Caki2 (cell line): ENCODE measurements at places on chromosomes 2 and 18. TPM values are rescaled to one million over a fixed set of nuclear protein-coding genes. Genes with fewer than 3 reads are reported as not detected.

GRCh38 chr2:23452372-23452771, 67.4 kb downstream of the KLHL29 start:
- no peak for DNase-seq

DNA sequence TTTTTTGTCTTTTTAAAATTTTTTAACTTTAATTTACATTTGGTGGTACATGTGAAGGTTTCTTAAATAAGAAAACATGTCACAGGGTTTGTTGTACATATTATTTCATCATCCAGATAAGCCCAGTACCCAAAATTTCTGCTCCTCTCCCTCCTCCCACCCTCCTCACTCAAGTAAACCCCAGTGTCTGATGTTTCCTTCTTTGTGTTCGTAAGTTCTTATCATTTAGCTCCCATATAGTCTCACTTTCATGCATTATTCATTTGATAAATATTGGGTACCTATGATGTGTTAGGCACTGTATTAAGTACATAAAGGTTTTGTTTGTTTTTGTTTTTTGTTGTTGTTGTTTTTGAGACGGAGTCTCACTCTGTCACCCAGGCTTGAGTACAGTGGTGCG, 5.7 kb upstream of the TGIF1 start:
- no peak for DNase-seq

Gene C2orf74
- 24.1 and 41.2 TPM in 2 replicates for total RNA-seq

Gene AQP4
- not detected in 2 replicates for total RNA-seq

DNA sequence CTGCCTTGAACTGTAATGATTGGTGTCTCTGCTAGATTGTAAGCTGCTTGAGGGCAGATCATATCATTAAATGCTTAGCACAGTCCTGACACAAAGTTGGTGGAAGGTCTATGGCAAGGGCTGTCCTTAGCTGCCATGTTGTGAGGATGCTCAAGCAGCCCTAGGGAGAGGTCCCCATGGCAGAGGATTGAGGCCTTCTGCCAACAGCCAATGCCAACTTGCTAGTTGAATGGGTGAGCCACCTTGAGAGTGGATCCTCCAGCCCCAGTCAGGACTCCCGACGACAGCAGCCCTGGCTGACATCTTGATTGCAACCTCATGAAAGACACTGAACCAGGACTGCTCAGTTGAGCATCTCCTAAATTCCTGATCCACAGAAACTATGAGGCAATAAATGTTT, 115.3 kb upstream of the SMAD2 start:
- DNase-seq = no peak

DNA sequence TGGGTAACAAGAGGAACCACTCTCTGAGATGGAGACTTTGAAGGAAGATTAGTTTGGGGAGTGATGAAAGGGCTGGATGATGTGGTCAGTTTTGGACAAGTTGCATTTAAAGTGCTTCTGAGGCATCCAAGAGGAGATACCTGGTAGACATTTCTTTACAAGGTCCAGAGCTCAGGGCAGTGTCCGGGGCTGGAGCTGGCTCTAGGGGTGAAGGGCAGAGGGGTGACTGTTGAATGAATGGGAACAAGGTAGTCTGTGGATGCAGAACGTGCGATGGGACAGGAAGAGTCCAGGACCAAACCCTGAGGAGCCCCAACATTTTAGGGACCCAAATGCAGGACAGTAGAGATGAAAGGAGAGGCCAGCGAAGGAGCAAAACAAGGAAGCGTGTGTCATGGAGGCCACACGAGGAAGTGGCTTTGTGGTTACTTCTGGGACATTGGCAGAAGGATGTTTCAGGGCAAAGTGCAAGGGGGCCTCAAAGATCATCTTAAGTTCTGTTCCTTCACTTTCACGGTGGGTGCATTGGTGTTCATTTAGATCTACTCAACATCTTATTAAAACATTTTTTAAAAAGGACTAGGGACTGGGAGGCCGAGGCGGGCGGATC, 13.6 kb upstream of the GPR35 start:
- DNase-seq = no peak

Gene SMARCAL1
- total RNA-seq = 8.6 and 12.3 TPM in 2 replicates

- DNase-seq = no peak
These were observed 37.2 kb downstream of the TSHZ1 start for GRCh38 chr18:75247611-75248421.

- no peak for DNase-seq
These were observed 16.1 kb downstream of the TMEM247 start for GRCh38 chr2:46495231-46496030.

- no peak for DNase-seq
These were observed 140.8 kb downstream of the TTN start for GRCh38 chr2:178666458-178666857.

- DNase-seq = no peak
These were observed 10.6 kb downstream of the HSBP1L1 start for GRCh38 chr18:79975043-79975442.

- DNase-seq = no peak
These were observed 563.6 kb downstream of the SLC4A3 start for GRCh38 chr2:220191031-220191430.

GRCh38 chr2:114009205-114009944, 119.5 kb downstream of the ACTR3 start:
- DNase-seq = no peak

Gene NTSR2
- total RNA-seq = not detected in 2 replicates

Gene IL36RN
- total RNA-seq = not detected in 2 replicates

Gene CNGA3
- not detected in 2 replicates for total RNA-seq

Gene LCT
- total RNA-seq = not detected in 2 replicates

- DNase-seq = peak; percentile 94
These were observed 150.7 kb upstream of the DLX2 start for GRCh38 chr2:172253190-172254052.

- DNase-seq = no peak
These were observed 71.9 kb downstream of the UXS1 start for GRCh38 chr2:106122157-106122556.

DNA sequence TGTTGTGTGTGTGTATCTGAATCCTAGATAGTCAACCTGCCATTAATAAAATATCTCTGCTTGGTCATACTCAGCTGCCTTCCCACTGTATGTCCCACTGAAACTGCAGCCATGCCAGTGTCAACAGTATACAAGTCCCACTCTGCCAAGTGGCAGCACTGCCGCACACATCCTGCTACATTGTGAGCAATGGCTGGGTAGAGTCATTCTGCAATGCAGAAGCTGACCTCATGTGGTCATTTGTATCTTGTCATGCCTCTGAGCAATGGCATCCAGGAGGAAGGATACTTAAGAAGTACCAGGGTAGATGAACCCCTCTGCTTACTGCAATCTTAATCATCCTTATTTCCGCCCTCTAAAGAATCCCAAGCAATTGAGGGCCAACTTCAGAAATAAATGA, 302.2 kb upstream of the DDX18 start:
- no peak for DNase-seq

DNA sequence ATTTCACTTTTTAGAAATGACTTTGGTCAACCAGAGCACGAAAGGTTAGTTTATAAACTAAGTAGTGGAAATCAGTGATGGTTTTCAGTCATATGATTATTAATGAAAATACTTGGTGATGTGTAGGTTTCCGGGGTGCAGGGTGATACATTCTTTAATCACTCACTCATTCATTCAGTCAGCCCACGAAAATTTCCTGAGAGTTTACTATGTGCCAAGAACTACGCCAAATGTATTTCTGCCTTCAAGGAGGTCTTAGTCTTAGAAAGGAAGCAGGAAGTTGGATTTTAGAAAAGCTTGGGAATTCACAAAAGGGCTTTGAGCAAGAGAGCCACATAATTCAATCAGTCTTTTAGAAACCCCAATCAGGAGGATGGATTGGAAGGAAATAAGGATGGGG, 543.6 kb downstream of the PLCL1 start:
- no peak for DNase-seq

DNA sequence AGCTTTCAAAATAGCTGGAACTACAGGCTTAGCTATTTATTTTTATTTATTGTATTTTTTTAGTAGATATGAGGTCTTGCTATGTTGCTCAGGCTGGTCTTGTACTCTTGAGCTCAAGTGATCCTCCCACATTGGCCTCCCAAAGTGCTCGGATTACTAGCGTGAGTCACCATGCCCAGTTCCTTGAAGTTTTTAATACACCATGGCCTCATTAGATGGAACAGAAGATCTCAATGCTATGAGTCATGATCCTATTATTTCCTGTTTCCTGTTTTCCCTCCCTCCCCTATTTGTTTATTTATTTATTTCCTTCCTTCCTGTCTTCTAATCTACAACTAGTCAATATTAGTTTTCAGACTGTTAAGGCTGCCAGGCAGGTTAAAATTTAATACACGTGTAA, 309.0 kb downstream of the CMPK2 start:
- DNase-seq = peak; percentile 52

- DNase-seq = no peak
These were observed 128.5 kb downstream of the TANC1 start for GRCh38 chr2:159096901-159097300.

DNA sequence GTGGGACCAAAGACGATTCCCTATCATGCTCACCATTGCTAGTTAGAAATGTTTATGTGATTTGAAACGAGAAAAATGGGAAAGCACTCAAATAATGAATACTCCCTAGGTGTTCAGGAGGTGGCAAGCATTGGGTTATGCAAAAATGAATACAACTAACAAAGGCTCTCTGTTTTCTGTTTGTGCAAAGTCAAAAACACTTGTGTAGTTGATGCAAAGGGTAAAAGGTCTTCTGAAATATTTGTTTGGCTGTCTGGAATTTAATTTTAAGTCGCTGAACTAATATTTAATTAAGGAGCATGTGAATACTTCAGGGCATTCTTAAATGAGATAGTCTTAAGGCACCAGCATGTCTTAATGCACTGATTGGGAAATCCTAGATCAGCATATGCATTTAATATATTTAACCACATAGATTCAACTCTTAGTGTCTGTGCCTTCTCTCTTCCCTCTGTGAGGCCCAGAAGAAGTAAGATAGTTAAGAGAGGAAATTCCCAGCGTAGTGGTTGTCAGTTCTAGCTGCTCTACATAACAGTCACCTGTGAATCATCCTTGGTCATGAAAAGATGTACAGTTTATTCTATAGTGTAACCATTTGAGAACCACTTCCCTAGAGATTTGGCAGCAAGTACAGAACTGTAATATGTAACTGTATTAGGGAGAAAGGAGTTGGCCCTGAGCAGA, 111.9 kb downstream of the EPC2 start:
- DNase-seq = peak; percentile 2

- DNase-seq = no peak
These were observed 29.2 kb downstream of the GALNT1 start for GRCh38 chr18:35610724-35611123.

DNA sequence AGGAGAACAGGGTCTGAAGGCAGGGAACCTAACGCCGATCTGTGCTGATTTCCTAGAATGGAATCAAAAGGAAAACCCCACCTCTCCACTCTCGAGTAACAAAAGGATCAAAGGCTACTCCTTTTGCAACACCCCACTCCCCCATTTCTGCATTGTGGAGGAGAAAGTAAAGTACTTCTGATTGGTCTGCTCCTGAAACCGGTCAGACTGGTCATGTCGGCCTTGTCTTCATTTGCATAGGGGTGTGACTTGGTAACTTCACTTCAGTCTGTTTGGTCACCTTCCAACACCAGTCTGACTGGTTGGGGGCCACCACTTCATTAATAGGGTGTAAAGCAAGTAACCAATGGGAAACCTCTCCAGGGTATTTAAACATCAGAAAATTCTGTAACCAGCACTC, 771.9 kb downstream of the ERBB4 start:
- no peak for DNase-seq

- no peak for DNase-seq
These were observed 46.7 kb downstream of the FAM161A start for GRCh38 chr2:61807036-61807757.

DNA sequence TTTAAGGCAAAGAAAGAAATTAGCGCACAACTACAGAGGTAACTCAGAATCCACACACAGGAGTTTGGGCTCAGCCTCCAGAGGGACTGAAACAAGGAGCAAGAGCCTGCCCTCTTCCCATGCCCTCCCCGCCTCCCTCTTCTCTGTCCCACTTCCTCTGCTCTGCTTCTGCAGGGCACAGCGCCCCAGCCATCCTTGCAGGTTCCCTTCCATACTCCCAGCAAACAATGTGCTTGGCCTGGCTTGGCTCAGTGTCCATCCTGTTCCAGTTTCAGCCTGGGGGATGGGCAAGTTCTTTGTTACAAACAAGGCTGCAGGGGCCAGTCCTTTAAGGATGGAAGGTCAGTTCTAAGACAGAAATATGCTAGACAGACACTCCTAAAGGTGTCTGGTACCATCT, 133.5 kb downstream of the CDH20 start:
- no peak for DNase-seq

GRCh38 chr2:30679426-30680088, 127.7 kb downstream of the CAPN13 start:
- DNase-seq = no peak

Gene KYNU
- total RNA-seq = 132 and 187 TPM in 2 replicates

DNA sequence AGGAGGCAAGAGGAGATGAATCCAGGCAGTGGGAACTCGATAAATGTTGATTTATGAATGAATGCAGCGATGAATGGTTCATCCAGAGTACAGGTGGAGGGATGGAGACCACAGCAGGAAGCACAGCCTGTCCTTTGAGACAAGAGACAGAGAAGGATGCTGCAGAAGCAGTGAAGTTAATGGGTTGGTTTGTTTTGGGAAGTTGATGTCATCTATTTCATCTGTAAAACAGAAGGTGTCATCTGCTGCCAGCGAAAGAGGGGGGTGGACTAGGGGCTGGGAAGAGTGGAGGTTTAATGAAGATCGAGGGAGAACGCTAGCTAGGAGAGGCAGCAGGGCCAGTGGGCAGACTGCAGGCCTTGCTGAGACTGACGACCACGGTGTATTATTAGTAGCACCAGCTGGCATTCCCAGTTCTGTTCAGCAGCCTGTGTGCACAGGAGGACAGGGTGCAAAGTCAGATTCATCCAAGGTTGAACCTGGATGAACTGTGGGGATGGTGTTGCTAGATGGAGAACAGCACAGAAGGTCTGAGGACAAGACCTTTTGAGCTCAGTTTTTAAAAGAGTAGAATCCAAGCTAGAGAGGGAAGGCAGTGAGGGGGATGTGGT, 120.3 kb upstream of the CAPN13 start:
- no peak for DNase-seq

Gene GALNT13
- total RNA-seq = not detected in 2 replicates

Gene UGT1A3
- total RNA-seq = 0.78 TPM in 1 of 2 replicates, not detected in the other

- peak; percentile 38 for DNase-seq
These were observed 254.0 kb upstream of the POU3F3 start for GRCh38 chr2:104599787-104600510.

GRCh38 chr2:25252291-25253152, 84.1 kb upstream of the POMC start:
- no peak for DNase-seq

DNA sequence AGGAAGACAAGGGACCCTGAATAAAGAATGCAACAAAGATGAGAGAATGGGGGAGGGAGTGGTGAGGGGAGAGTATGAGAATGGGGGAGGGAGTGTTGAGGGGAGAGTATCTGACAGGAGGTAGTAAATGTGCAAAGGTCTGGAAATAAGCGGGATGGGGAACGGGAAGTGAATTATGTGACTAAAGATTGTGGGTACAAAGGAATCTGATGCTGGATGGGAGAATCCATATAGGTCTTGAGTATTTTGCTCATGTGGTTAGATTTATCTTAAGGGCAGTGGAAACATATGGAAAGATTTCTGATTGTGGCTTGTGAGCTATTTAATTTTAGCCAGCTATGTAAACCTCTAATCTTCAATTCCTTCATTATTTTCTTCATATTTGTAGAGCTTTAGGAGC, 593.4 kb downstream of the DCC start:
- no peak for DNase-seq

Gene C2orf66
- not detected in 2 replicates for total RNA-seq
